ENCODE measurements at places on chromosomes 2 and 18.

DNA sequence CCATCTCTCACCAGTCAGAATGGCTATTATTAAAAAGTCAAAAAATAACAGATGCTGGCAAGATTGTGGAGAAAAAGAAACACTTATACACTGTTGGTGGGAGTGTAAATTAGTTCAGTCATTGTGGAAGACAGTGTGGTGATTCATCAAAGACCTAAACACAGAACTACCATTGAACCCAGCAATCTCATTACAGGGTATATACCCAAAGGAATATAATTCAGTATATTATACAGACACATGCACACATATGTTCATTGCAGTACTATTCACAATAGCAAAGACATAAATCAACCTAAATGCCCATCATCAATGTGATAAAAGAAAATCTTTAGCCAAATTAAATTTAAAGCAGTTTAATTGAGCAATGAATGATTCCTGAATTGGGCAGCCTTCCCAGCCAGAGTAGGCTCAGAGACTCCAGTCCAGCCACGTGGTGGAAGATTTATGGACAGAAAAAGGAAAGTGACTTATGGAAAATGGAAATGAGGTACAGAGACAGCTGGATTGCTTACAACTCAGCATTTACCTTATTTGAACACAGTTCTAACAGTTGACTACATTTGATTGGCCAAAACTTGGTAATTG lies 377.1 kb upstream of the SLC39A10 start:
- no peak for DNase-seq

DNA sequence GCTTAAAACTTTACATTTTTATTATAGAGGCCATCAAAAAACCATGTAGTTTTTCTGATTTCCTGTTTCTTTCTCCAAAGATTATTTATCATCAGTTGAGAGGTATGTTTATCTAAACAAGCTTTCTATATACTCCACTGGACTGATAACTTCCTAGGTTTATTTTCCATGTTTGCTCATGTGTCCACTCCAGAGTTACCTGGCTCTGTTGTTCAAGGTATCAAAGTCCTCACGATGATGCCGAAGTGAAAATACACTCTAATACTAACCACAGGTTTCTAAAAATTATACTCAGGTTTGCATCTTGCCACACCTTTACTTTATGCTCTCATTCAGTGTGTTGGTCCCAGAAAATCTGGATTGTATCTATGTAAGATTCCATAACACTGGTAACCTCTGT lies 287.9 kb upstream of the GULP1 start:
- DNase-seq = no peak

DNA sequence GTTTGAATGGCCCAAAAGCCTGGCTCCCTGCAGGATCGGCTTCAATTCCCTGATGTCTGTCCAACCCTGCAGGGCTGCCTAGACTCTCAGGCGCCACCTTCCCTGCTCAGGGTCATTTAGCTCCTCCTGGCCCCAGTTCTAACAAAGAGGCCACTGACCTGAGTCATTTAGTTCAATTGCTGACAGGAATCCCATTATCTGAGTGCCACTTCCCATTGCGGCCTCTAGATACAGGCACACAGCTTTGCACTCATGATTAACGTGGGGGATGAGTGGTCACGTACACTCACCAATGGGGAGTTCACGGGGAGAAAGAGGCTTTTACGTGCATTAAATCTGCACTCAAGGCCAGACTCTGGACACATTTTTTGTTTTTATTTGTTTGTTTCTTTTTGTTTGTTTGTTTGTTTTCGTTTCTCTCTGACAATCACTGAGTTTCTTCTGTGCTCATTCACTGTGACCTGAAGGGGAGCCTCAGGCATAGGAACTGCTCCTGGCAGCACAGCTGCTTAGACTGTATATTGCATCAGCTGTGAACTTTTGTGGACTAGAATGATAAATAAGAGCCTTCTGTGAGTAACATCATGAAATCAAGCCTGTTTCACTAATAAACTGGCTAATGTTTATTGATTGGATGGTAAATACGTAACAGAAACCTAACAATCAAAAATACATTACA lies 118.9 kb upstream of the CTNNA2 start:
- no peak for DNase-seq

- DNase-seq = no peak
These were observed 596.5 kb downstream of the BCL11A start for GRCh38 chr2:59956981-59957380.

DNA sequence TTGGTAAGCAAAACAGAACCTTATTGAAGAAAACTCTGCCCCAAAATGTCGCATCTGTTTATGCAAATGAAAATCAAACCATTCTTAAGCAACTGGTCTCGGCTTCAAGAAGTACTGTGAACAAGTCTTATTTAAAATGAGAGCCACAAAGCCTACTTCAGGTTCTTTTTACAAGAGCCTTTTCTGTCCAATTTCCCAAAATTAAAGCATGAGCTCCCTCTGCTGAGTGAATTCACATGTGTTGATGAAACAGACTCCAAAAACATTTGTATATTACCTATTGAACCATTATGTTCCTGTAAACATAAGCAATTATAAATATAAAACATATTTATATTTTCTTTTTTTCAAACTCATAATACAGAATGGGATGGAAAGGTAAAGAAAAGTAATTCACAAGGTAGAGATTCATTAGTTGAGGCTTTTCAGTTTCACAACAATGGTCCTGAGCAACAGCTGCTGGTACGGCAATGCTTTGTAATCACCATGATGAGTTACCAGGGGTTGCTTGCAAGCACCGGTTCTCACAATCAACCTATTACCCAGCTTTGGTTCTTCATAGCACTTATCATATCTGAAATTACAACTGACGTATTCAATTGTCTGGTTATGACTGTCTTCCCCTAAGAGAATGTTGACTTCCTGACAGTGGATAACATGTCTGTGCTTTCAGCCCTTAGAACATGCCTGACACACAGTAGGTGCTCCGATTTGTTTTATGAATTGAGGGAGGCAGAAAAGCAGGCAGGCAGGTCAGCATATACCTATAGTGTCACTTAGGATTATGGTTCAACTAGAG lies 108.4 kb upstream of the BZW1 start:
- DNase-seq = no peak

DNA sequence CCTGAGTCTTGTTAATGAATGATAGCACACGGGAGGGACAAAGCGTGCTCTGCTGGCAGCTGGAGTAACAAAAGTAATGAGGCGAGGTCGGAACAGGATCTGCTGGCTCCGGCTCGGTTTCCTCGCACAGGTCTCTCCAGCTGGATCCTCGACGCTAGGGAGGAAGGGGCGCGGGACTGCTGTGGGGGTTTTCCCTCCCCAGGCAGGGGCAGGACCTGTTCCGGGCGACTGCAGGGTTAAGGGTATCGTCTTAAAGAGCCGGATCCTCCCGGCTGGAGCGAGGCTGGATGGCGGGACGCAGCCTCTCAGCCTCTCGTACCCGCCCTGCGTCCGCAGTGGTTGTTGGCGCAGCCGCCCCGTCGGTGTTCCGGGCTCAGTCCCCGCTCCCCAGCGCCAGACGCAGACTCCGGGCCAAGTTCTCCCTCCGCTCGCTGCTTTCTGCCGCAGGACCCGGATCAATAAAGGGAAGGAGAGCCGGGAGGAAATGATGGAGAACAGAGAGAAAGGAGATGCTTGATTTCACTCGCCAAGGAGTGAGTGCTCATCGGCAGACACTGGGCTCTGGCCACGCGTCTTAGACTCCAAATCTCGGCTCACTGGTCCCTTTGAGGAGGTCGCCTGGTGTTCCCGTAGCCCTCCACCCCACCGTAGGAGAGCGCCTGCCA lies 1.1 kb upstream of the LIPG start:
- DNase-seq = no peak

DNA sequence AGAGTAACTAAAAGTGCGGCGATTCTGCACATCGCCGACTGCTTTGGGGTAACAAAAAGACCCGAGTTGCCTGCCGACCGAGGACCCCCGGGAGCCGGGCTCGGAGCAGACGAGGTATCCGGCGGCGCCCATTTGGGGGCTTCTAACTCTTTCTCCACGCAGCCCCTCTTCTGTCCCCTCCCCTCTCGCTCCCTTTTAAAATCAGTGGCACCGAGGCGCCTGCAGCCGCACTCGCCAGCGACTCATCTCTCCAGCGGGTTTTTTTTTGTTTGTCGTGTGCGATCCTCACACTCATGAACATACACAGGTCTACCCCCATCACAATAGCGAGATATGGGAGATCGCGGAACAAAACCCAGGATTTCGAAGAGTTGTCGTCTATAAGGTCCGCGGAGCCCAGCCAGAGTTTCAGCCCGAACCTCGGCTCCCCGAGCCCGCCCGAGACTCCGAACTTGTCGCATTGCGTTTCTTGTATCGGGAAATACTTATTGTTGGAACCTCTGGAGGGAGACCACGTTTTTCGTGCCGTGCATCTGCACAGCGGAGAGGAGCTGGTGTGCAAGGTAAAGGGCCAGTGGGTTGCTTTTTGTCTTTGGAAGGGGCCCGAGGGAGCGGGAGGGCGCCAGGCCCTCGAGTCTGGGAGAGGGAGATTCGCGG lies 1.4 kb downstream of the TRIB2 start:
- no peak for DNase-seq

DNA sequence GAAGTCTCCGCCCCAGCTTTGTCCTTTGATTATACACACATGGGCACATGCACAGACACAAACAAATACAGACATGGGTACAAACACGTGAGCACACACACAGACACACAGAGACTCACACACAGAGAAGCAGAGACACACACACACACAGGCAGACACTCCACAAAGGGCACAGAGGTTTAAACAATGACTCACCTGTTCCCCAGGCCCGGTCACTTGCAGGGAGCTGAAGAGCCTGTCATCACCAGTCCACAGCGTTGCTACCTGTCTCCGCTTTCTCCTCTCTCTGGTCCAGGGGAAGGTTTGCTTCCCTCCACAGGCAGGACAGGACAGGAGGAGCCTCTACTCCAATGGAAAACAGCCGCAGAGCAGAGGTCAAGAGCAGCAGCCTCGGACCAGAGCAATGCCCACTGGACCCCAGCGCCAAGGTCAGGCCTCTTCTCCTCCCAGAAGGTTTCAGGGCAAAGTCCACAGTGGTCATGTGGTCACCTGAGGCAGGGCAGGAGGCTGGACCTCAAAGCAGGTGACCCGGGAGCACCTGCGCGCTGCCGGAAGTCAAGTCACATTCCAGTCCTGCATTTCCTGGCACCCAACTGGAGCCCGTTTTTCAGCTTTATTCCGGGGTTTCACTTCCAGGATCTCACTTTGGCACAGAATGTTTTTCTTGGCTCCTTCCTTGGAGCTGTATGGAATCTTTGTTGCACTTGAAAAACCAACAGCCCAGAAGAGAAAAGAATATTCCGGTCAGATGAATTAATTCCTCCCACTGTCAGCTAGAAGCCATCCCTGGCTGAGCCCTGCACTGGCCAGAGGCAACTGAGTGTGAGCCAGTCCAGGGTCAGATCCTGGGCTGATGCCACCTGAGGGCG lies at the start of gene RAB17:
RAB17 (minus strand) TSS at position 463 of the 869 bp plus-strand sequence. CDS start 4,580 bp downstream, outside the sequence.
- DNase-seq = no peak

DNA sequence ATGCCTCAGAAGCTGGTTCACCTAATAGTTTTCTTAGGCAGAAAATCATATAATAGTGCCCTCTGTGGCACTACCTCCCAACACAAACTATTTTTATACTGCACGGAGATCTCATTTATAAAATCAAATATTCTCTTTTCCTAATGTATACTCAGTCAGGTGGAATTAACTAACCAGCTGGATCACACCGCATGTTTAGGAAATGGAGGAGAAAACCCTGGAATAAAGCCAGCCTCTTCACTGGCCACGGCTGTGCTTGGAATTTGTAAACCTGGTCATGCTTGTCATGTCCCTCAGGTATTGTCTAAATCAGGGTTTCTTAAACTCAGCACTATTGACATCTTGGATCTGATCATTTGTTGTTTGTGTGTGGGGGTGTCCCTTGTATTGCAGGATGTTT lies 85.6 kb downstream of the DOCK10 start:
- DNase-seq = no peak

DNA sequence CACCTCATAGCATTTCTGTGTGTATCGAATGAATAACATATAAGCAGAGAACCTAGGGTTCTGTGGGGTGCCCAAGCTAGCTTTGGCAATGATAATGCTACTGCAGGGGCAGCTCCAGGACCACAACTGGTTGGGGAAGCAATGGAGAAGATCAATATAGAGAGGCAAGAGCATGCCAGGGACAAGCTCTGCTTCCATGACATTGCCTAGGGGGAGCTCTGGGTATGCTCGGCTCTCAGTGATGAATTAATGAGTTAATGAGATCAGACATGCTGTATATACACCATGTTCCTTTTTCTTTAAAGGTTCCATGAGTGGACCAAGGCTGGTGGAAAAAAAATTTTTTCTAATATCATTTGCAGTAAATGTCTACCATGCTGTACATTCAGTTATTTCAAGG lies 618.4 kb downstream of the BCL11A start:
- DNase-seq = no peak

All from stimulated activated CD8-positive, alpha-beta memory T cell treated with anti-CD3 and anti-CD28 coated beads, Interleukin-2, amount 100 ng/mL, for 1 hour (primary cell).